ENCODE measurements at places on chromosomes 5 and 9.

- peak; percentile 65 for DNase-seq
Observed at GRCh38 chr9:113463418-113464285, at the start of gene RGS3. Gene RGS3 (plus strand): TSS chr9:113463727. CDS start chr9:113463803, 76 bp downstream.

- DNase-seq = no peak
Observed at GRCh38 chr9:35453786-35454185, 36.1 kb upstream of the RUSC2 start.

DNA sequence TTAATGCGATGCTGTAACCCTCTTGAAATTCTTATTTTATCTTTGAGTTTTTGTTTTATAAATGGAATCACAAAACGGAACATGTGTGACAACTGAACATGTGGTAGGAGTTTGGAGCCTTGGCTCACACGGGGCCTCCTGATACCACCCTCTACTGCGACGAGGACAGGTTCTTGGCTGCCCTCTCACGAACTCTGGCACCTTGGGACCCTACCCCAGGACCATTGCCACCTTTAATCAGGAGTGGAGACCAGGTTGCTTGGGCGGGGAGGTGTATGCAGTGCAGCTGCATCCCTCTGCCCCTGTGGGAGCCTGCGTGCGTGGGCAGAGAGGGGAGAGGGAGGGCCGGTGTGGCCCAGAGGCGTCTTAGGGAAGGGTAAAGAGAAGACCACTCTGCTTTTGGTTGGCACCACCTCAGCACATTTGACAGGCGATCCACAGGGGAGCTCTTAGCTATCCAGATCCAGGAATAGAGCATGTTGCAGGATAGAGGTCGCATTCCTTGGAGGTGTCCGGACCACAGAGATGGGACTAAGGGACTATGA lies 753.9 kb upstream of the PTPRD start:
- DNase-seq = no peak

- no peak for DNase-seq
Observed at GRCh38 chr5:141496038-141496437, 7.2 kb downstream of the PCDHGC5 start.

DNA sequence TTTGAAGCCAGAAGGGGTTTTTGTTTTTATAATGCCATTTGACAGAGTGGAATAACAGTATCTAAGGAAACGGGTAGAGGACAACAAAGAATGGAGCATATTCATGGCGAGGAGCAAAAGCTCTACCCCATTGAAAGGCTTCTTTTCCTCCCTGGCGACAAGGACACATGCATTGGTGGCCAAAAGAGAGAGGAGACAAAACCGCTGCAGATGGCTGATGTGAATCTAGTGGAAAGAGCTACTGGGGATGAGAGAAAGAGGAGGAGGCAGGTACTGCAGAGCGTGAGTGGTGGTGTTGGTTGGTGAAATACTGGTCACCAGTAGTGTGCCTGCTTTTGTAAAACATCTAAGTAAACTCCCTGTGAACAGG lies 491 bp downstream of the APC start:
- DNase-seq = no peak

GRCh38 chr5:110460837-110461236 lies 265.6 kb downstream of the TMEM232 start:
- no peak for DNase-seq

DNA sequence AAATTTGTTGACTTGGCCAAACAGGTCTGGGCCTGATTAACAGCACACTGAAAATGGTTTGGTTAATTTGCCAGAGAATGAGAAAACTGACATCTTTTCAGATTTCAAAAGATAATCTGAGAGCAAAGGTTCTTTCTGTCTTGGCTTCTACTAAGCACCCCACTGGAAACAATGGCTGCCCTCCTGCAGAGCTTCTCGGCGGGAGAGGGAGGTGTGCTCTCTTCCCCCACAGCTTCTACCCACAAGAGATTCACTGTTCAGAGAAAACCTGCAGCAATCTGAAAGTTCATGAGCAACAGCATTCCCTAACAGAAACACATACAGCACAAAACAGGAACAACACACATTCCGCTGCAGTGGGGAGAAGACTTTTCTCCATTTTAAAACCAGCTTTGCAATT lies 3.0 kb downstream of the DNAH5 start:
- DNase-seq = no peak
